ENCODE measurements at places on chromosomes 1 and 21.

DNA sequence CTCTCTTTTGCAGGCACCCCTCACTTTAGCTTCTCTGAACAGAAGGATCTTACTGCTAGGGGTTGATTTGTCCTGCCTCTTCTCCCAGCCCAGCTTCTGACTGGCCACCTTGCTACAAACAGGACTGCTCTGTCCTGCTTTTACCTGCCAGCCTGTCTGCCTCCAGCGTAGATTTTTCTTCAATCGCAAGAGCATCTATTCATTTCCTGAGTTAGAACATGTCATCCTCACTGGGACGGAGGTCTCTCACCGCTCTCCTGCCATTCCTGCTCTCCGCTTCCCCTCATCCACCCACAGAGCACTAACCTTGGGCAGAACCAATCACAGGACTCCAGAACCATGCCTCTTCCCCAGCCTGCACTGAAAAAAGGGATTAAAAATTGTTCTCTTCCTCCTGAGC, 3.5 kb upstream of the ATP1B1 start:
- no peak for DNase-seq
- H3K4me3 ChIP-seq: no peak overlapping the region
- H3K27ac ChIP-seq: peak overlapping the region; percentile 41
- no peaks in the 10 kb centered on the region for H3K36me3 ChIP-seq

DNA sequence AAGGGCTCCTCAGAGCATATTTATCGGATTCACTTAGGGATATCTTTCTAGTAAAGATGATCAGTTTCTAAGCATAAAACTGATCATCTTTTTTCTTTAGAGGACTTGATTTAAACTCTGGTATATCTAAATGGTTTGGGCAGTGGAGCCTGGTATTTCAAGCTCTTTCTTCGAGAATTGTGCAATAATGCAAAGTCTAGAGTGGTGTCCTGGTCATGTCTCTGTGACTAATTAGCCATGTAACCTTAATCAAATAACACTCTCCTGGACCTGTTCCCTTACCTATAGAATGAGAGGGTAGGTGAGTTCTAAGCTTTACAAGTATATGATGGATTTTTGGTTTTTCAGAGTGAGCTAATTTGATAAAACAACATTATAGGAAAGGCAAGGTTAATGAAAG, 225.2 kb downstream of the RPS6KC1 start:
- peaks cover 5% of the 10 kb centered on the region for H3K4me1 ChIP-seq
- no peak overlapping the region for H3K27ac ChIP-seq
- no peaks in the 10 kb centered on the region for H3K27me3 ChIP-seq
- H3K36me3 ChIP-seq: peaks cover 45% of the 10 kb centered on the region
- DNase-seq: no peak

- no peaks in the 10 kb centered on the region for H3K36me3 ChIP-seq
- no peaks in the 10 kb centered on the region for H3K4me1 ChIP-seq
- H3K4me3 ChIP-seq: no peak overlapping the region
- DNase-seq: no peak
These were observed 10.0 kb upstream of the CDA start for GRCh38 chr1:20578721-20579395.

GRCh38 chr1:100720101-100720500, 559 bp downstream of the VCAM1 start:
- H3K27me3 ChIP-seq: no peaks in the 10 kb centered on the region
- H3K27ac ChIP-seq: peak overlapping the region; percentile 90
- DNase-seq: no peak
- H3K36me3 ChIP-seq: no peaks in the 10 kb centered on the region
- H3K4me1 ChIP-seq: peaks cover 6% of the 10 kb centered on the region

- H3K4me3 ChIP-seq: no peak overlapping the region
- H3K27me3 ChIP-seq: no peaks in the 10 kb centered on the region
- no peak overlapping the region for H3K27ac ChIP-seq
- DNase-seq: peak; percentile 56
- H3K4me1 ChIP-seq: peaks cover 10% of the 10 kb centered on the region
These were observed 12.5 kb upstream of the SARS1 start for GRCh38 chr1:109201123-109201703.

DNA sequence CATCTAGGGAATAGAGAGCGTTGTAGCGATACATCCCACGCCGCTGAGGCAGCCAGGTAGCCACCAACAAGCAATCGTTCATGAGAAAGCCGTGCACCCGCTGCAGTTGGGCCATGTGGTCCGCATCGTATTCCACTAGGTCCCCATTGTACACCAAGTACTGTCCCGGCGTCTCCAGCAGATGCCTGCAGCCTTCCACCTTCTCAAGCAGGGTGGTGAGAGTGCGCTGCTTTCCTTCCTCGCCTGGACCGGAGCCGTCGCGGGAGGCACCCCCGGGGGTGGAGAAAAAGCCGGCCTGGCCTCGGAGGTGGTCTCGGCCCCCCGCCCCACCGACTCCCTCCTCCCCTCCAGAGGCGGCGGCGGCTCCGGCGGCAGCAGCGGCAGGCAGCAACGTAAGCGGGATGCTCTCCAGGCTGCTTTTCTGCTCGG, 595 bp downstream of the EXOC8 start:
- peak overlapping the region; percentile 62 for H3K27ac ChIP-seq
- peak; percentile 65 for DNase-seq
- peak overlapping the region; percentile 98 for H3K4me3 ChIP-seq
- peaks cover 44% of the 10 kb centered on the region for H3K4me1 ChIP-seq
